Esophagus muscularis mucosa (tissue), 4 donors: ENCODE measurements at places on chromosomes 3 and 15.

GRCh38 chr3:144105542-144105941, 133.9 kb downstream of the DIPK2A start:
- no peak for DNase-seq

DNA sequence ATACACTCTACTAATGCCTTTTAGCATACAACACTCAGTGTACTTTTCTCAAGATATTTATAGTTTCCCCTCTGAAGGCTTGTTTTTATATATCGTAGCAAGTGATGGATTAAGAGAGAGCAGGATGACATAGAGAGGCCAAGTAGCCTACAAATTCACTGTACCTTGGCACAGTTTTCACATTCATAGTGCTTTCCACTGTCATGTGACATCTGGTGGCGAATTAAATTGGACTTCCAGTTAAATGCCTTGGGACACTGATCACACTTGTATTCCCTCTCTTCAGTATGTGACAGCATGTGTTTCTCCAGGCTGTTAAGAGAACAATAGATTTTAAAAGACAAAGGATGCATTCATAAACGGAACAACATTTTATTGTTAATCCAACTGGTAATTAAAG, 541.1 kb downstream of the MECOM start:
- no peak for DNase-seq

GRCh38 chr15:65638681-65639089, 16.9 kb downstream of the SLC24A1 start:
- no peak for DNase-seq

GRCh38 chr15:48170981-48171380, 7.1 kb downstream of the MYEF2 start:
- DNase-seq = no peak

GRCh38 chr3:154981664-154982063, 98.5 kb upstream of the MME start:
- no peak for DNase-seq

- no peak for DNase-seq
Measured at GRCh38 chr3:65013053-65013452, 325.3 kb upstream of the ADAMTS9 start.

DNA sequence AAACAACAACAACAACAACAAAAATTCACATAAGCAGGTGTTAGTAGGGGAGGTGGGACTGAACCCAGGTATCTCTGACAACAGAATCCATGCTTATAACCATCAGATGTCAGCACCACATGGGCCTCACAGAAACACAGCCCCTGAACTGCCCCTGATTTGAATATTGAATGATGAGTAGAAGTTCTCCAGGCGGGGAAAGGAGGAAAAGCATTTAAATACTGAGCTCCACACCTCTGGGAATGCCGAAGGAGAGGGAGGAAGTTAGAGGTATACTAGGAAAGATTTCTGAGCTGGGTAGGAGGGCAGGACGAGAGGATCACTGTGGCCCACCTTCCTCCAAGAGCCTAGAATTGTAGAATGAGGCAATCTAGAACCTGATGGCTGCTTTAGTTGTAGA, 31.9 kb upstream of the EIF4A2 start:
- DNase-seq = no peak

DNA sequence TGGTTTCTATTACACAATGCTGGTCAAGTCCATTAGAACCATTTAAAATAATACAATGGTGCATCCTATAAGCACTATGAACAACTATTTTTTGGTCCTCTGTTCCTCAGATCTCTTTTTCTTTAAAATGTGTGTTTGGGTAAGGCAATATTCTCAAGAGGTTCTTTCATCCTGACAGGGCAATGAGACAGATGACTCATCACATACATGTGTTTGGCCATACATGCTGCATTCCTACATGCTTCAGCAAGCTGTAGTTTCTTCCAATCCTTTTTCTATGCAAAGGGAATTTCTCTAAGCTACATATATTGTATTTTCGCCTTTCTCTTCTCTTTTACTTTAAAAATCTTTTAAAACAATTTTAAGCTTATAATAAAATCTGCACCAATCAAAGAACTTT, 52.7 kb downstream of the OTOL1 start:
- DNase-seq = no peak

- DNase-seq = no peak
Measured at GRCh38 chr3:162096874-162097273, 600.3 kb downstream of the OTOL1 start.

DNA sequence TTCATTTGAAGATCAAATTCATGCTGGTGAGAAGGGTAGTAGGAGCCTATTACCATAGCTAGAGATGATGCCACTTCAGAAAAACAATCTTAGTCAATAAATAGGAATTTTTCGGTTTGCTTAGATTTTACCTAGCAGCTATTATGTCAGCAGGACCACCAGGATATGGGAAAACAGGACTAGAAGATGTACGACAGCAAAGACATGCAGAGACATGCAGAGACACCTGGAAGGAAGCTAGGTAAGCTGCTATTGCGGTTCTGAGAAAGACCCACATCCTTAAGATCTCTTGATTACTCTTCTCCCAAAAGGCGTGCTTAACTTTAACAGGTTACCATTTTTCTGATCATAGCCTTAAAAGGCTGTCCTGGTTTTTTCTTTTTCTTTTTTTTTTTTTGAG, 64.8 kb upstream of the THSD4 start:
- no peak for DNase-seq

GRCh38 chr3:47416041-47416440, 35.2 kb downstream of the PTPN23 start:
- DNase-seq = no peak

GRCh38 chr15:42510258-42511006, 15.0 kb downstream of the SNAP23 start:
- DNase-seq = no peak

DNA sequence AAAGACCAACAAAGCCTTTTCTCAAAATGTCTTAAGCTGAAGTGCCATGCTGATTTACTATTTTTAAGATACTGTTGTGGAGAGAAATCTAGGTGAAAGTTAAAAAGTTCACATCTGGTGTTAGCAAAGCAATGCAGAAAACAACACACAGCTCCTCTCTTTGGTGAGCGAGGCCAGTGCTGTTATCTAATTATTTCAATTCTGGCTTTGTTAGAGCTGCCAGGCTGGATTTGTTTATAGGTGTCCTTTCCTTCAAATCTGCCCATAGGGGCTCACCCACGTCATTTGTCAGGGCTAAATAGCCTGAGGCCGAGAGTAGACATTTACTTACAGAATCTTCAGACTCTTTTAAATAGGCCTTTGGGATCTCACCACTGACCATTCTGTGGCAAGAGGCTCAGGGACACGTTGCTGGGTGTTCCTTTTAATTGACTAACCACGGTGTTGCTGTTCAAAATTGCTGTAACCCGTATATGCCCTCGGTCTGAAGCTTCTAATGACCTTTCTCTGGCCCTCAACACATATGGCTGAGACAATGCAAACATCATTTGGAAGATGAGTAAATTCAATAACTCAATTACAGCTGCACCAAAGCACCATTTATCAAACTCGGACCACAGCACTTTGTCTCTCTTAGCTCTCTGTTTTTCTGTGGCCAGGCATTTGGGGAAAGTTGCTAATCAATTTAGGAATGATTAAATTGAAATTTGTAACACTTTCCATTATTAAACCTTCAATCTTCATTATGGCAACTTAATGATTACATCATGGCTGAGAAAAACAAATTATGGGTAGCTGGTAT, 152.6 kb downstream of the PDZRN3 start:
- DNase-seq = no peak

GRCh38 chr3:180329187-180329586, 272.8 kb upstream of the TTC14 start:
- DNase-seq = no peak

DNA sequence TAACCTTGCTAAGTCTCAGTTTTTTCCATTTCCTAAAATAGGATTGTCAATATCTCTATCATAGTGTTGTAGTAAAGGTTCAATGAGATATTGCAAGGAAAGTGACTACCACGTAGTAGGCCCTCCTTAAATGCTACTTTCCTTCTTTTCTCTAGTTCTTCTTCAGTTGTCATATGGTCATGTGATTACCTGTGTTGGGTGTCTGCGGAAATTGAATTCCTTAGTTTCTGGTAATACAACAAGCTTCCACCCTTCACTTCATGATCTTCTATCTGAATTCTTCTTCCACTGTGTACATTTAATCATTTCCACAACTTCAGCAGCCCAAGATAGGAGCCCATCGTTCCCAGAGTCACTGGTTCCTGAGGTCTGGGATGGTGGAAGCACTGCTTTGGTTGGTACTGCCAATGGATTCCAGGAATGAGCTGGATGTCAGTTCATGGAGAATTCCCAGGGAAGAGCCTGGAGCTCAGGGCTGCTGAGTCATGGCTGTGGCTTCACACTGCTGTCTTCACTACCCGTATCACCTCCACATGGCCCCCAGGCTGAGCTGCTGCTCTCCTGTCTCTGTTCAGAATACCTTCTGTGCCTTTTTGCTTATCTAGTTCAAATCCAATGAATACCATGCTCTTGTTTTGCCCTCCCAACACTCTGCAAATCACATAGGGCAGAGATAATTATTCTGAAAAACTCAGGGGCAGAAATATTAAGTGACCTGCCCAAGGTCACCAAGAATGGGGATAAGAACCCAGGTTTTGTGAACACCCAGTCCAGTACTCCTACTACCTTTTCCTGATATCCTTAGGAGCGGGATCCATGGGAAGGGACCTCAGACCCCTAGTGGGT, 98.6 kb downstream of the RPL39L start:
- DNase-seq = no peak

DNA sequence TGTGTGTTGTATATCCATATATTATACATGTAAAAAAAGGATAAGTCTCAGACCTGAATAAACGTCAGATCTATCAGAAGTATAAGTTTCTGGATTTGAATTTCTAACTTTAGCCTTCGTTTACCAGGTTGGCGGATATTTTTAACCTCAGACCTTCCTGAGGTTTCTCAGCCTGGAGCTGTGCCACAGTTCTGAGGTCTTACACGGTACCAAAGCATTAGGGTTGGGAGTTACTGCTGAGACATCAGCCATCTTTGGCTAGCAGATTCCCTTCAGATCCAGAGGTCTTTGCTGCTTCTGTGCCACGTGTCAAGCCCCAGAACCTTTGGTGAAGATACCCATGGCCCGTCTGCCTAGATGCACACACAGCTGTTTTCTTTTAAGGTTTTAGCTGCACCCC, 84.7 kb downstream of the PPP2R3A start:
- DNase-seq = no peak

DNA sequence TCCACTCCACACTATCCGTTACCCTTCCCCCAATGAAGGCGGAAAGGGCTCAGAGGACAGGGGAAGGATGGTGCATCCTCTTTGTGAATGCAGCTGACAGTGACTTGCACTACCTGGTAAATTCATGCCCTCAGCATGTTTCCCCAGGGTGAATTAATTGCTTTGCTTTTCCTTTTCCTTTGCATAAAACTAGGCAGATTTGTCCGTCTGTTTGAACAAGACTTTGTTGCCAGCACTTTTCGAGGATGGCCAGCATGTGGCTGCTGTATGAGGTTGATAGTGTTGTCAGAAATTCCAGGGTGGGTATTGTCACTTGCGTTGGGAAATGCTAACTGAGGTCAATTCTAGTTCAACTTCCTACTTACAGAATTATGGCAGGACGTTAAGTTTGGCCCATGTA, 79.0 kb upstream of the RARB start:
- no peak for DNase-seq

DNA sequence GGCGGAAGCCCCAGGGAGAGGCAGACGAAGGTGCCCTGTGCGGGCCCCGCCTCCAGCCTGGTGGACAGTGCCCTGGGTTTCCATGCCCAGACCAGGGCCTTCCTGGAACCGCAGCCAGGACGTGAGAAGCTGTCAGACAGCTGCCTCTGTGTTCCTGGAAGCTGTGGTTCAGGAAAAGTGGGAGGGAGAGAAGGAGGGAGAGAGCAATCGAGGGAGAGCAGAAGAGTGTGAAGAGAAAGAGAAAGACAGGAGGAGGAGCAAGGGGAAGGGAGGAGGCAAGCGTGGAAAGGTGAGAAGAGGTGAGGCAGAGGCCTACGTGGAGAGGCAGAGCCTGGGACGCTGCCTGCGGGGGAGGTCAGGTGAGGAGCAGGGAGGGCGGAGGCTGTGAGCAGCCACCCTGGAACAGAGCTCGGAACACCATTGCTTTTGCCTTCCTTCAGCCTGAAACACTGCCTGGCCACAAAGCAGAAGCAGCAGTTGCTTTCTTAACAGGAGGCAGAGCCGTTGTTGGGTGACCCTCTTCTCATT, 18.6 kb downstream of the ZDHHC19 start:
- no peak for DNase-seq

- DNase-seq = no peak
Measured at GRCh38 chr3:10845001-10845761, 29.2 kb downstream of the SLC6A11 start.

DNA sequence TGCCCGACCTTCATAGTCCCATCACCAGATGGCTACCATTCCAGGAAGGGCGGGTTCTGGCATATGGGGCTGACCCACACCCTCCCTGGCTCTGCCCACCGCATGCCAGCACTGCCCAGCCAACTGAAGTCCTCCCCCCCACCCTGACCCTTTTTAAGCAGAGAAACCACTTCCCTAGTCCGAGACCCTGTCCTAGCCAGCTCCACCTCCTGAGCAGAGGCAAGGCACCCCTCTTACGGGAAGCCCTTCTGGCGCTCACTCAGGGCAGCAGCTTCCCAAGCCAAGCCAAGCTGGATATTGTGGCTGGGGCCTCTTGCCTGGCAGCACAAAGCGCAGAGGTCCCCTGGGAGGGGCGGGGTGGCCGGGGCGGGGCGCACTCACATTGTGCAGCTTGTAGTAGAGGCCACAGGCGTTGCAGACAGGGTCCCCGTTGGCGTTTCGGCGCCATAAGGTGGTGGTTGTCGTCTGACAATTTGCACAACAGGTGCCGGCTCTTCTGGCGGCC, 11.5 kb downstream of the GATA2 start:
- no peak for DNase-seq

DNA sequence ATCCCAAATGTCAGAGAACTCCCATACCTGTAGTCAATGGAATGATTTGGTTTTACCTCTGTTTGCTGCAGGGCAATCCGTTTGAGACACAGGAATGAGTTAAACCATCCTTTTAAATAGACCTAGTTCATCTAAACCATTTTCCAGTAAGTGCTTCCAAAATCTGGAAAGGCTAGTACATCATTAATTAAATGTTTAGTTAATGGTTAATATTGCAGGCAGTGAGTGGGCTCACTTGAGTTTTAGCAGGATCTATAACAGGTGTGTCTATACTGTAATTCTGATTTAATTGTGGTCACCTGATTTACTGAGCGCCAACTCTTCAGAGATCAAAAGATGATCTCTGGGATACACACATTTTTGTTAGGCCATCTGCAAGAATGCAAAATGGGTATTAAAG, 353.9 kb upstream of the ROPN1 start:
- DNase-seq = no peak

GRCh38 chr3:172673210-172673679, 37.6 kb downstream of the NCEH1 start:
- no peak for DNase-seq

DNA sequence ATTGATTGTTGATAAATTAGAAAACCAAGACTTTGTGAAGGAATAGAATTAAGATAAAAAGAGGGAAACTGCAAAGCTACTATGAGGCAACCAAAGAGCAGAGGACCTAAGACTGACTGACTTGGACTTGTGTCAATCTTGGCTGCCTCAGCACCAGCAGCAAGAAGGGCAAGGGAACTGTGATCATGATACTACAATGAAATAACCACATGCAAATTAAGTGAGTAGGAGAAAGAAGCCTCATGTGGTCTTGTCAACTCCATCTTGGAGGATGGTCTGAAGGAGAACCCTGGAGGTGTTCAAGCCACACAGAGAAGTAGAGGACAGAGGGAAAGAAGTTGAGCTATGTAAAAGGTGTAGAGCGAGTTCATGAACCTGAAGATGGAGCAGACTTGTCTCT, 47.3 kb upstream of the THRB start:
- no peak for DNase-seq

- DNase-seq = no peak
Measured at GRCh38 chr15:100438570-100438969, 90.2 kb downstream of the CERS3 start.
